ENCODE measurements at places on chromosomes 4 and X.
A peak's percentile ranks its signal among the peaks of the same experiment; 100 is the strongest.

DNA sequence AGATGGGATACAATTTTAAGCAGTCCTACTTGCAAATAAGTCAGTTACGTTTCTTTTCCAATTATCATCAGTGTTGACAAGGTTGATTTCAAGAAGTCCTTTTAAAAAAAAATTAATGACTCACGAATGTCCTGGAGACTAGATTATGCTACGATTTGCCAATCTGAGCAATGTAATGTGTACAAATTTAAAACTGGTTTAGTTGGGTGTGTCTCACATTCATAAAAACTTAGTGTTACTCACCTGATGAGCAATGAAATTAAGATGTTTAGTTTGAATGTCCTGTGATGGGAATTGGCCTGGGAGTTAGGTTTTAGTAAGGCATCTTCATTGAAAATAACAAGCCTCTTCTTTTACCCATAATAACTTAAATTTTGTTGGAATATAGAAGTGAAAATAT lies 136.7 kb upstream of the POF1B start:
- DNase-seq: peak; percentile 79

GRCh38 chrX:29478336-29479069 lies 736.9 kb upstream of the MAGEB2 start:
- DNase-seq: no peak

GRCh38 chr4:101035487-101035886 lies 311.8 kb downstream of the PPP3CA start:
- no peak for DNase-seq

GRCh38 chr4:65083076-65083475 lies 587.2 kb downstream of the EPHA5 start:
- no peak for DNase-seq

GRCh38 chr4:47155919-47156318 lies 124.6 kb downstream of the GABRB1 start:
- DNase-seq: no peak

DNA sequence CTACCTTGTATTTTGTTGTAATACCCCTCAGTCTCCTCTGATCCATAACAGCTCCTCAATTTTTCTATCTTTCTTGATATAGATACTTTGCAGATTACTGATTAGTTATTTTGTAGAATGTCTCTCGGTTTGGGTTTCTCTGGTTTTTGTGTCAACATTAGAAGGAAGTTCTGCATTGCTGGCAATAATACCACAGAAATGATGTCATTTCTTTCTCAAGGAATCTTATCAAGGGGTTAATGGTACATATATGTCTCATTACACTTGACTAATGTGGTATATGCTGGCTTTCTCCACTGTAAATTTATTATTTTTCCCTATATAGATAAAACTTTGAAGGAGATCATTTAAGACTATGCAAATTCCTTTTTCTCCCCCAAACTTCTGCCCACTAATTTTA lies 183.6 kb upstream of the DKK2 start:
- no peak for DNase-seq

GRCh38 chrX:130885996-130886395 lies 17.0 kb downstream of the ENOX2 start:
- DNase-seq: no peak

Data from epithelial cell of prostate (primary cell).